ENCODE measurements at places on chromosomes 7 and 10. TPM values are rescaled to one million over a fixed set of nuclear protein-coding genes. Genes with fewer than 3 reads are reported as not detected.

DNA sequence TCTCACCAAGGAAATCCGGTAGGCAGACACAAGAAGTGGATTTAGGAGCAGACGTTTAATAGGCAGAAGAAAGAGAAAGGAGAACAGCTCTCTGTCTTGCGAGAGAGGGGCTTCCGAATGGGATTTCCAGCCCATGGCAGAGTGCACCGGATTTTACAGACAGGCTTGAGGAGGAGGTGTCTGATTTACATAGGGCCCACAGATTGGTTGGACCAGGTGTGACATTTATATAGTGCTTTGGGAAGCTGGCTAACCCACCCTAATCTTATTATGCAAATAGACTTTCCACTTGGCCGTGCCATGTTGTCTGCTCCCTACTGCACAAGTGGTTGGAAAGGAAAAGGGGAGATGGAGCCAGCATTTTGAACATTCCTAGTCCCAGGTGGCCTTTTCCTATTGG lies 57.8 kb downstream of the ANKMY2 start:
- DNase-seq = no peak

DNA sequence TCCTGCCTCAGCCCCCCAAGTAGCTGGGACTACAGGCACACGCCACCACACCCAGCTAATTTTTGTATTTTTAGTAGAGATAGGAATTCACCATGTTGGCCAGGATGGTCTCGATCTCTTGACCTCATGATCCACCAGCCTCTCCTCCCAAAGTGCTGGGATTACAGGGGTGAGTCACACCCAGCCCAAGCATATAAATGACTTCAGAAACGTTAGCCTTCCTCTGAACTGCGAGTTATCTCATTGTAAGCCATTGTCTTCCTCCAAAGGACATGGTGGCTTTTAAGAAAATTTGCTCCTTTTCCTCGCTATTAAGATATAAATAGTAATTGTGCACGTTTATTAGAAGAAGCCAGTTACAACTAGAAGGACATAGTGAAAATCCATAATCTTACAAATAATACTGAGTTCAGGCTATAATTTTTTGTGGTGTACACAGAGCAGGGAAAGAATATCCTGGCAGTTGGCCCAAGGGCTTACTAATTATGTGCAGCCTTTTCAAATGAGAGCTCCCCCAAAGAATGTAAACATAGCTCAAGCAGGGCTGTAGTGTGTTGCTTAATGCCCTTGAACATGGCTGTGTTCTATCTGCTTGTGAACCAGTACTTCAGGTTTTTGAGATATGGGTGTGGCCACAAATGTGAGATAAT lies 495.8 kb downstream of the PARD3 start:
- peak; percentile 11 for DNase-seq

DNA sequence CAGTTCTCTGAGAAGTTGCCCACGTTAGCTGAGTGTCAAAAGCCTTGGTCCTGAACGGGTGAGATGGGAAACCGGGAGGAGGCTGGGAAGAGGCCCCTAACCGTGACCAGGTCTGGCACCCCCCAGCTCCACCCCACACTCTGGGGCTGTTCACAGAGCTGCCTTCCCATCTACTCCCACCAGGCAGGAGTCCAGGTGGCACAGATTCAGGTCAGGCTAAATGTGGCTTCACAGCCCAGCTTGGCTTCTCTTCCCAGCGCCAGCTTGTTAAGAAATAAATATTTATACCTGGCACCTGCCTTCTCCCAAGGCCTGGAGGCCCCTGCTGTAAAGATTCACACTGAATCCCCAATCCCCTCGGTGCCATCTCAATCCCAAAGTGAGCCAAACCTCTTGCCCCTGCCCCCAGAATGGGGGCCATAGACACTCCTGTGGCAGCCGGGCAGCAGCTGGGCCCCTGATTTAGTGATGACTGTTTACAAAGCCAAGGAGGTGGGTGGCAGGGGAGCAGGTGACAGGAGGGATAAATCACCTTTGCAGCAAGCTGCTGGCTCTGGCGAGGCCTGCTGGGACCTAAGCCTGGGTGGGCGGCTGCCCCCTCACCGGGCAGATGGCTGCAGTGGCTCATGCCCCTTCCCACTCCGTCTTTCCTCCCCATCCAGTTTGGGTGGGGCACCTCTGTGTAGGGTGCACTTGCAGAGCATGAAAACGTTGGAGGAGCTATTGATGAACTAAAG lies 72.5 kb downstream of the GOLGA7B start:
- DNase-seq = peak; percentile 44

DNA sequence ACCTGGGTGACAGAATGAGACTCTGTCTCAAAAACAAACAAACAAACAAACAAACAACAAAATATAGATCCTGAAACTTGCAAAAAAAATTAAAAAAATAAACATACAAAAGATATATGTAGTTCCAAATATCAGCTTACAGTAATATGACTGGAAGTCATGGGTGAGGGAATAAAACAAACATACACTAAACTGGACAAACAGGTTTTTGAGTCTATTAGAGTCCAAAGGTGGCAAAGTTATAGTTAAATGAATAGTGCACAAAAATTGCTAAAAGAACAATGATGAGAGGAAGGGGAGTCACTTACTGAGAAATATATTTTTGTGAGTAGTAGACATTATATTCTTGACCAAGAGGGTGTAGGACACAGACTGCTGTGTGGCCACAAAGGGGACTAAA lies 16.7 kb upstream of the RSBN1L start:
- DNase-seq = no peak

DNA sequence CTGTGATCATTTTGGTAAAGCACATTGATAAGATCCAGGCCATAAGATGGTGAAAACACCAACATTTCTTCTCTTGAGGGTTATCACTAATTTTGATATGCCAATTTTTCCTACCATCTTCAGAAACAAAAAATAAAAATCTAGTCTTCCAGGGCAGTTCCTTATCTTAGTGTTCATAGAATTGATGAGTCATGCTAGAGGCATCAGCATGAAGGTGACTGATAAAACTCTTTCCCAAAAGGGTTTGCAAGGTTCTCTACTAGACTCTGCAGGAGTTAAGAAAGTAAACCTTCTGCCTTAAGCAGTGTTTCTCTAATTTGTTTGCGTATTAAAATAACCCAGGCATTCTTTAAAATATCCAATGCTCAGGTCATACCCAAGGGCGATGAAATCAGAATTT lies 483.1 kb upstream of the CNTNAP2 start:
- no peak for DNase-seq

Gene DGKI
- total RNA-seq = 2.2 TPM

Gene CFTR
- 0.95 TPM for total RNA-seq

DNA sequence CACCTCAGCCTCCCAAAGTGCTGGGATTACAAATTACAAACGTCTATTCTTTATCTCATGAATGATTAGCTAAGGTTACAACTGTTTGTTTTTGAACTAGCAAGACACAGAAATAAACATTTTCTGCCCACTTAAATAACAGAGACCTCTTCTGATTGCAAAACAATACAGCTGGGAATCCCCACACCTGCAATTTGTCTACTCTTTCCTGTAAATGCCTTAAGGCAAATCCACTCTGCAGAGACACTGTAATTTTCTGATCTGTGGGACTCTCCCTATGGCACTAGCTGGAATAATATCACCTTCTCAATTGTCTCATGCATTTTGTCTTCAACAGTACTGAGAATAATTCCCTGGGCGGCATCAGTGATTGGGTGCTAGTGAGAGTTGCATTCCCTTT lies 149.3 kb upstream of the FAM3C start:
- no peak for DNase-seq

- DNase-seq = no peak
Measured at GRCh38 chr7:93509303-93509702, 65.2 kb downstream of the CALCR start.

DNA sequence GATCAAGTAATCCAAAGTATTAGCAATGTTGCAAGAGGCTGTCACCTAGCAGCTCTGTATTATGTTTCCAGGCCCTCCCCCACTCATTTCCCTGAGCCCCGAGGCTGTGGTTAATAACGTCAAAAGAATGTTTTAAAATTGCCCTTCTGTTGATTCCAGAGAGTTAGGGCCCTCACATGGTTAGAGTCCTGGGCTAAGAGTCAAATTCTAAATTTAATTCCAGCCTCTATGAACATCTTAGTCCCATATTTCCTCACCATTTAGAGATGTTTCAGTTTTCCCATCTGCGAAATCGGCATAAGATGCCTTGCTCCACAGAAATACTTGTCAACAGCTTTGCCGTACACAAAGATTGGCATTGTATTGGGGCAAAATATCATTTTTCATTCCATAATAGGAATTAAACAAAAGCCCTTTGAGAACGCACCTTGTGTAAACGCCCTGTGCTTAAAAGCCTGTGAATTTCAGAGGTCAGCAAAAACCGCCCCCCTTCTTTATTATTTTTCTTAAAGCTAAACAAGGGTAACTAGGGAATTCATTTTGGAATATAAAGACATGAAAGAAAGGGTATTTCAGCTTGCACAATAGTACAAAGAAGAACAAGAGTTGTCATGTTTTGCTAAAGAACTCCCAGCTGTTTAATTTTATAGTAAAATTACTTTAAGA lies 135.8 kb downstream of the ARID5B start:
- no peak for DNase-seq

DNA sequence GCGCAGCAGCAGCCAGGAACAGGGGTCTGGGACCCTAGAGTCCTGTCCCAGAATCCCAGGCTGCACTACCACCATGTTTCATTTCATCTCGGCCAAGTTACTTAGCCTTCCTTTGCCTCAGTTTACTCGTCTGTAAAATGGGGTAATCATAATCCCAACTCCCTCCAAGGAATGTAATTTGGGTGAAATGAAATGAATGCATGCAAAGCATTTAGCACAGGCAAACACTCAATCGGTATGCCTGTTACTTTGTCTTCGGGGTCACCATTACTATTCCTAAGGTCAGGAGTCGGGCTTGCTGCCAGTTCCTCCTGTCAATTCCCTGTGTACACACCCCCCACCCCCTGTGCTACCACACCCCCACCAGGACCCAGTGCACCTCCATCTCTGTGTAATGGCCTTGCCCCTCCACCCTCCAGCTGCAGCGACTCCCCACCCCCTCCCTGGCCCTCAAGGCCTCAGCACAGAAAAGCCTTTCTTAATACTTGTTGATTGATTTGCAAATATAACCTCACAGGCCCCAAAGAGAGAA lies 1.7 kb downstream of the TNS3 start:
- DNase-seq = no peak

DNA sequence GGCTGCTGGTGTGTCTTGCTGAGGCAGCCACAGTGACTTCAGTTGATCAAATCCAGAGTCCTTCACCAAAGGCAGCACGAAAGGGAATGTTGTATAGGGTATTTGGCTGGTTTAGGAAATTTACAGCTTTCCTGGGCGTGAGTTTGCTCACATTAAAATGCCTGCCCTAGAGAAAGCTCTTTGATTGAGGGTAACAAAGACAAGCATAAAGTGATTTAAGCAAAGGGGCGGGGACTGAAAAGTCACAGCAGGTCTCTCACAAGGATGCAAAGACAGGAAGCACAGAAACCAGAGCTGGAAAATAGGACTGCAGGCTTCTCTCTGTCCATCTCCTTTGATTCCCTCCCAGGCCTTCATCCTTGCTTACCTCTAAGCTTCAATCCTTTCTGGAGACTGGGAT lies 139.2 kb downstream of the ELMO1 start:
- no peak for DNase-seq

DNA sequence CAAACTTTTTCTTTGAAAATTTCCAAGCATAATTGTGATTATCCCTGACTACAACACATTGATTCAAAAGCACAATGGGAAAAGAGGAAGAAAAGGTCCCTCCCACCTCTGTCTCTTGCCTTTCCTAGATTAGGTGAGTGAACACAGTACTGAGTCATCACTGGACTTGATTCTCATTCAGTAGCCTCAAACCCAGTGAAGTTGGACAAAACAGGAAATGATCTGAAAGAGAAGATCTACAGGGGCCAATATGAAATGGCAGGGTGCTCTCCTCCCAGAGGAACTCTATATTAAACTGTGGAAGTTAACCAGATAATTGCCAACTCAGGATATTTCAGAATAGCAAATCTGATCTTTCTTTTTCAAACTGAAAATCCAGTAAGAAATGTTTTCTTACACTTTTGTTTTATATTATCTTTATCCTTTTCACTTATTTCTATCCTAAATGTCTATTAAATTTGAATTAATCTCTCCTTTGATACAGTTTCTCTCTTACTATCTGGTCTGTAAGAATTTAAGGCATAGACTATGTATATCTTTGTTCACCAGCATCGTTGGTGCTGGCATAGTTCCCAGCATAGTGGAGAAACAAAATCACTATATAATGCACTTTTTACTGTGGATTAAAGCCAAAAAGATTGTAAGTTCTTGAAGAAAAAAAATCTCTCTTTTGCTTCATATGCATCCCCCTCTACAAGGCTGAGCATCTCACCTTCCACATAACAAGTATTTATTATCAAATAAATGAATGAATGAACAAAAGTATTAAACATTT lies 41.4 kb upstream of the IKZF1 start:
- DNase-seq = no peak

Gene IFIT3
- total RNA-seq = 8.0 TPM

GRCh38 chr10:43390759-43391158 lies 18.2 kb downstream of the HNRNPF start:
- no peak for DNase-seq

DNA sequence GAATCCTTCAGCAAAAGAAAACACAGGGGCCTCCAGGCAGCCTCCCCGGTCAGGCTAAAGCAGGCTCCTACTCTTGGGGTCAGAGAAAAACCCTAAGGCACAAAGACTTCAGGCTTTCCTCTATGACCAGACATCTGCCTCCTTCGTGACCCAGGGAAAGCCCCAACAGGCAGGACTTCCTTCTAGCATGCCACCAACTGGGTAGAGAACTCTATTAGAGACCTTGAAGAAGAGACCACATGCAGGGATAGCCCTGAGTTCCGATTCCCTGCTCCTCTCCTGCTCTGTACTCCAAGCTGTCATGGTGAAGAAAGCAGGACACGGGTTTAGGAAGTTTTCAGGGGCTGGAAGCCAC lies 1.3 kb downstream of the TRPV6 start:
- no peak for DNase-seq

DNA sequence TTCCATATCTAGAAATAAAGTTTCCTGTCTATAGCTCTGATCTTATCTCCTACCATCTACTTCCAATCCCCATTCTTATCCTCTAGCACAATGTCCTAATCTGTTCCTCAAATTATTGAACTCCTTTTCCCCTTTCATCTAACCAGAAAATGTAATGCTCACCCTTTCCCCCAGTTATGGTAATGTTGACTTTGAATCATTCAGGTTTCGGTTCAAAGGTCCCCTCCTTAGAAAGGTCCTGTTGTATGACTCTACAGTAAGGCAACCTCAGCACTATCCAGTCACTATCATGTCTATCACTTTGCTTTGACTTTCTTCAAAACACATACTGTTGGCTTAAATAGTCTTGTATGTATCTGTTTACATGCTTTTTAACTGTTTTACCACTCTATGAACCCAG lies 264.2 kb upstream of the PCDH15 start:
- DNase-seq = no peak

DNA sequence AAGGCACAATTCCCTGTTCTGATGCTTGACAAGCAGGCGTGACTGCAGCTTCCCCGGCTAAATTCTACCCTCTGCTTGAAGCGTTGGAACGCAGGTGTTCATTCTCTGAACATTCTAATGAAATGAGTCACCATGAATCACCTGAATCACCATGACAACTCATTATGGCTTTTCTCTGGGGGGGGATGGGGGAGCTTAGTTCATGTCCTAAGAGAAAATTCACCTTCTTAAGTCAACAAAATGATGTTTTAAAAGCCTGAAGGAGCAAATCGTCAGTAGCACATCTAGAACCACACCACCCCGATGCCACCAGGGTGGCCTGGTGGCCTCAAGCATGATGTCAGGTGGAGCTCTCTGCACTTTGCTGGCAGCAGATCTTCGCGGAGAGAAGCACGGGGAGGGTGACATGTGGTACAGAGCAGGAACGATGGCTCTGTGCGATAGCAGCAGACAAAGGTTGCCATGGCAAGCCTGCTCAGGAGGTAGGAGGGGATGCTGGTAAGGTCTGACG lies 33.7 kb downstream of the DDC start:
- no peak for DNase-seq

Gene RHOBTB1
- total RNA-seq = 13.5 TPM

GRCh38 chr7:25754333-25754732 lies 397.7 kb upstream of the NFE2L3 start:
- DNase-seq = no peak

Measured in heart right ventricle (tissue), 16 donors.